ENCODE measurements at places on chromosomes 5 and 9. TPM values are rescaled to one million over a fixed set of nuclear protein-coding genes. Genes with fewer than 3 reads are reported as not detected.

- peak; percentile 92 for DNase-seq
Observed at GRCh38 chr5:40681363-40682153, 1.8 kb downstream of the PTGER4 start.

IGIP gene
- total RNA-seq = 11.6 TPM

AQP7 gene
- 1.5 TPM for total RNA-seq

GRCh38 chr5:74396913-74397622 is 243.5 kb downstream of the ENC1 start:
- DNase-seq = no peak

- DNase-seq = no peak
Observed at GRCh38 chr9:91783411-91783810, 166.6 kb downstream of the ROR2 start.

- no peak for DNase-seq
Observed at GRCh38 chr5:39058178-39058921, 15.8 kb downstream of the RICTOR start.

EIF4EBP3 gene
- 10.6 TPM for total RNA-seq

GFRA3 gene
- total RNA-seq = 1.9 TPM

- no peak for DNase-seq
Observed at GRCh38 chr9:115524453-115525059, 406.6 kb upstream of the TNC start.

DNA sequence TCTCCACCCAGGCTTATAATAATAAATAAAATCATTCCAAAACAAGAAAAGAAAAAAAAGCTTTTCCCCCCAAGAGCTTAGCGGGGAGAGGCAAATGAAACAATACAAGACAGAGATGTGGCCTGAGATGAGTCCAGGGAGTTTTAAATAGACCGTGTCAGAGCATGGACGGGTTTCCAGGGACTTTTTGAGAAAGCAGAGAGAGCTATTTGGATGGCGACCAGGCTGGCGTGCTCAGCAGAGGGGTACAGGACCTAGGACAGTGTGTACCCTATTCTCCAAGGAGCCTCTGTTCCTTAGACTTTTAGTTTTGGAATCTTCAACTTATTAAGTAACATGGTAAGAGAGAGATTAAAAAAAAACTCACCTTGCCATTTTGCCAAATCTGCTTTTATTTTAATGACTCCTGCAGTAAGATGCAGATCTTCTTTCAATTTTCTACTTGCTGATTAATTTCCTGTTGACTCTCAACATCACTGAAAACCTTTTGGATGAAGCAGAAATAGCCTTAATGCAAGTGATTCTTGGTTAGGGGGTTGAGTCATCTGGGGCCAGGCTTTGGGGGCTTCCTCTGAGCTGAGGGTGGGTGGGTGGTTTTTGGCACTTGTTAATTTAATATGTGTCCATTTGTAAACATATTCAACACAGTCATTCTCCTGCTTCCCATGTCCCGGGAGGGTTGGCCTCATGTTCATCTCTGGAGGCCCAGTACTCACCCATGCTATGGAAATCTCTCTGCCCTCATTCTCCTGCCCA is 49.6 kb upstream of the OSMR start:
- DNase-seq = no peak

REEP2 gene
- 2.5 TPM for total RNA-seq

DNA sequence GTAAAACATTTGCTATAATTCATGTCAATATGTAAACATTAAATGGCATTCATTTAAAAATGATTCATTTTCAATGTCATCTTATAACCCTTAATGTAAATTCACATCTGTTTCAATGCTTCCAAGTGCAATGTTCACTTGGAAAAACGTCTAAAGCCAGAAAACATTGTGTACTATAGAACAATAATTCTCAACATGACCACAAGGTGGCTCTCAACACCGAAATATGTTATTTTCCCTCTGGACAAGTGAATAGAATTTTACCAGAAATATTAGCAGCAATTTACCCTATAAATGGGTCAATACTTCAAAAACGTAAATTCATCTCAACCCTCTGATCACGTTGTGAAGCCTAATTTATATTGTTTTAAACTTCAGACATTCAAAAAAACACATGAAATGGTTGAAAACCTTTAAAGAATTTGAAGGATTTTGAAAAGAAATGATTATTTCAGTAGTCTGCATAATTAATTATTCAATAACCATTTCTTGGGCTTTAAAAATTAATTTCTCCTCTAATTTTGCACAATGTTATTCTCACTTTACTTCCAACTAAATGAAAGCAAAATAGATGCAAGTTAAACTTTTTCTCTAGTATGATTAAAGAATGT is 11.0 kb downstream of the CDH10 start:
- DNase-seq = peak; percentile 43

GRCh38 chr5:56734091-56734694 is 81.2 kb upstream of the MAP3K1 start:
- DNase-seq = no peak

DNA sequence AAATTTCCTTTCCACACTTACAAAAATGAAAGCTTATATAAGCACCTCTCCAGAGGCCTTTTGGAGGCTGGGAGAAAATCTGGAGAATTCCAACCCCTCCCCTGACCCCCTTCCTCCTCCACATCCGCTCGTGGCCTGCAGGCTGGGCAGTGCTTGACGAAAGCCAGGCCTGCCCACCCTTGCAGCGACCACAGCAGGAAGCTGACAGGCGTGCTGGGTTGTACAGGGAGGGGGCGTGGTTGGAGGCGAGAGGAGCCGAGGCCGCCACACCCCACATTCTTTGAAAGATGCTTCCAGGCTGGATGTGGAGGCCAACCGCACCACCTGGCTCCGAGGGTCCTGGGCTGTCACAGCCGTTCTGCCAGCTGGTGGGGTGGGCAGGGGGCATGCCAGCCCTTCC is 47.8 kb upstream of the IER5L start:
- peak; percentile 66 for DNase-seq

- DNase-seq = no peak
Observed at GRCh38 chr5:76099756-76100155, 16.6 kb downstream of the SV2C start.

ANKRD31 gene
- 0.09 TPM for total RNA-seq

PLGRKT gene
- 23.2 TPM for total RNA-seq

RPL7A gene
- 1,706 TPM for total RNA-seq

DNA sequence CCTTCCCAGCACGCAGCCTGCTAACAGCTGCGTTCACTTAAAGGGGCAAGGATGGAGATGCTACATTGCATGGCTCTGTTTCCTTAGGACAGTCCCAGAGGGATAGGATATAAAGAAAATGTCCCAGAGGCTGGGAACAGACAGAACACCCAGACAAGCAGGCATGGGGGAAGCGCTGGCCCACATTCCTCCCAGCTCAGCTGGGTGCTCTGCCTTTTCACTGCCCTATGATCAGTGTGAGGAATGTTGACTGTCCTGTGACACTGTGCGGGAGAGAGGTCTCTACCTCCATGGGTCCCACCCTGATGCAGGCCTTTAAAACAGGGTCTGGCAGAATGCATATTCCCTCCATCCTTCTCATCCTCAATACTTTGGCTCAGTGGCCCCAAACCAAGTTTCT is 459.4 kb upstream of the DMAC1 start:
- no peak for DNase-seq

NPR3 gene
- total RNA-seq = 16.5 TPM

DNA sequence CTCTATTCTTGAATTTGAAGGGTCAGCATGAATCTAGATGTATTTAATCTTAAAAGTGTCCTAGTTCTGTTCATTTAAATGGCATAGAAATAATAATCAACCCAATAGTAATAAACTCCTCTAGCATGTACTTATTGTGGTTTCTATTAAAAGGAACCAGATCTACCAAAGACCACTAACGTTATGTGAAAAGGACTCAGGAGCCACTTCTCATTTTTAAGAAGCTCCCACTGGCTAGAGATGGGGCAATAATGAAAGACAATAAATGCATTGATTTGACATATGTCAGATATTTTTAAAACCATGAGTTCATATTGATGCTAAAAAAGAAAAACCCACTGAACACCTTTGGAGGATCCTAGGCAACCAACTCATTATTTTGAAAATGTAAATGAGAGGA is 191.9 kb downstream of the ATP10B start:
- no peak for DNase-seq

TOR1B gene
- 26.1 TPM for total RNA-seq

GRCh38 chr5:96788112-96788749 is 19.5 kb downstream of the ERAP1 start:
- no peak for DNase-seq

CCNI2 gene
- total RNA-seq = 1.1 TPM

GRCh38 chr5:32683125-32683524 is 28.0 kb upstream of the NPR3 start:
- no peak for DNase-seq

CNTLN gene
- total RNA-seq = 5.2 TPM

DNA sequence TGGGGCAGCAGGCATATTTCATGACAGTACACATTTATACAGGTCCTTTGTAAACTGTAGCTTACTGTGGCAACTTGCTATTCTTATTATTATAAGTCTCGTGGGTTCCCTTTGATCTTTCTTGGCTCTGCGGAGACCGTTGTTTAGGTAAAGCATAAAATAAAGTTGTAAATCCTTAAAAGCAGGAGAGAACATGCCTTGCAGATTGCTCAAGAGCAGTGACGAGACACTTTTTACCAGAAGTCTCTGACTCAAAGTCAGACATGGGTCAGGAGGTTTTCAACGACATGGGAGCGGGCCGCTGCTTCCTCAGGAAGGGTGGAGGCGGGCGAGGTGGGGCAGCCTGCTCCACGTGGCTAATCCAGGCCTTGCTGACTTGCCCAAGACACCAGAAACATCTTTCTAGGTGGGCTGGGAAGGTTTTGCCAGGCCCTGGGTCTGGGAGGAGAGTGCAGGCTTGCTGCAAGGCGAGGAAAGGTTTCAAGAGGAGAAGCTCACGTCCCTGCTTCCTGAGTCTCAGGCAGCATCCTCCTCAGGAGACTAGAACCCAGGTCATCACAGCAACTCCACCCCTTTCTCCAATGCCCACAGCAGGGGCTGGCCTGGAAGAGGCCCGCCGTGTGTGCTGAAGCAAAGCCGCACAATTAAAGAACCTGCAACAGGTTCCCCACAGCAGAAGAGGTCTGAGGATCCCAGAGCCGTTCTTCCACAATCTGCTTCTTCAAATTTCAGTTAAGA is 6.5 kb downstream of the TBC1D2 start:
- peak; percentile 10 for DNase-seq

- no peak for DNase-seq
Observed at GRCh38 chr5:57211039-57211438, 37.2 kb downstream of the GPBP1 start.

DNA sequence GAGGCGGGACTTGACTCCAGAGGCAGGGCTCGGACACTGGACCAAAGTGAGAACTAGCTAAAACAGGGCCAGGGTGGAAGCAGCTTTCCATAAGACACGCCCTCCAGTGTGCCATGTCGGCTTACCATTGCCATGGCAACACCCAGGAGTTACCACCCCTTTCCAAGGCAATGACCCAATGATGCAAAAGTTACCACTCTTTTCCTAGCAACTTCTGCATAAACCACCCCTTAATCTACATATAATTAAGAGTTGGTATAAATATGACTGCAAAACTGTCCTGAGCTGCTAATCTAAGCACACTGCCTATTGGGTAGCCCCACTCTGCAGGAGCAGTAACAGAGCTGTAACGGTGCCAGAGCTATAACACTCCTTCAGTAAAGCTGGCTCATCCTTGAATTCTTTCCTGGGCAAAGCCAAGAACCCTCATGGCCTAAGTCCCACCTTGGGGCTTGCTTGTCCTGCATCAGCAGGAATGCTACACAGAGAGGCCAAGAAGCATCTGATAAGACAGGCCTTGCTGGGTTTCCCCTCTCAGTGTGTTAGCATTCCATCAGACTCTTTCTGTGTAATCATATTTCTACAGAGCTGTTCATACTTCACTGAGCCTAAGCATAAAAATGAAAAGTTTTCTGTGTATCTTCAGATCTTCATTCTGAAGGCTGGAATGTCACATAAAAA is 262.7 kb upstream of the KLF9 start:
- DNase-seq = no peak

ADAMTSL2 gene
- total RNA-seq = 18.5 TPM

PAIP2 gene
- 66.8 TPM for total RNA-seq

- no peak for DNase-seq
Observed at GRCh38 chr5:137997726-137998213, 35.1 kb downstream of the FAM13B start.

MARCOL gene
- not detected for total RNA-seq

IL13 gene
- not detected for total RNA-seq

GRCh38 chr5:121851643-121852574 is at the start of gene FTMT:
TSS of gene FTMT (plus strand) at chr5:121851882. CDS start at chr5:121851964, 82 bp downstream.
- peak; percentile 72 for DNase-seq

DNA sequence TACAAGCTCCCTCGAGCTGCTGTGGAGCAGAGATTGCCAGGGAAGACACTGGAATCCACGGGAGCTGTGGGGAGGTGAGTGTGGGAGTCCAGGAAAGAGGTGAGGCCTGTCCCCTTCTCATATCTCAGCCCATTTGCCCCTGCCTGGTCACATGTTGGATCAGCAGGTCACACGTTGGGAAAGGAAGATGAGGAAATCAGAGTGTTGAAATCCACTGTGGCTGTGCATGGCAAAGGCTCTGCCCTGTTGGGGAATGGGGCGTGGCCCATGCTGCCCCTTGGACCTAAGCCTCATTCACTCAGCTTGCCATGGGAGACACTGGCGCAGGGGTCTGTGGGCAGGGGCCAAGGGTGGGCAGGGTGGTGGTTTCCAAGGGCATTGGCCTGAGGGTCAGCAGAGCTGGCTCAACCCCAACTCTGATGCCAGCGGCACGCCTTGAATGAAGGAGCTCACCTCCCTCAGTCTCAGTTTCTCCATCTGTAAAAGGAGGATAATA is 85.4 kb upstream of the CPEB4 start:
- DNase-seq = no peak

PPP2R2B gene
- 0.70 TPM for total RNA-seq

DNA sequence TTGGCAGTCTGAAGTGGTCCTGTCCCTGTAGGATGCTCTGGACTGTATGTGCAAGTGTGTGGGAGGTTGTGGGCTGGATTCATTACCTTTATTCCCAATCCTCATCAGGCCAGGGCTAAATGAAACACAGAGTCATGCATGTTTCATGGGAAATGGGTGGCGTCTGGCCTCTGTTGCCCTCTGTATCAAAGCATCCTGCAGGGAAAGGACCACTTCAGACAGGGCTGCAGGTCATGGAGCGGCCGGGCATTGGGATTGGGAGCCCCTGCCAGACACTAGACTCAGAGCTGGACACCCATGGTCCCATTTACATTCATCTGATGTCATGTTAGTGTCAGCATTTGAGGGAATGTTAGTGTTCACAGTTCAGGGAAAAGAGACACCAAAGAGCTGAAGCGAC is 53.8 kb downstream of the UBE2QL1 start:
- no peak for DNase-seq

DNA sequence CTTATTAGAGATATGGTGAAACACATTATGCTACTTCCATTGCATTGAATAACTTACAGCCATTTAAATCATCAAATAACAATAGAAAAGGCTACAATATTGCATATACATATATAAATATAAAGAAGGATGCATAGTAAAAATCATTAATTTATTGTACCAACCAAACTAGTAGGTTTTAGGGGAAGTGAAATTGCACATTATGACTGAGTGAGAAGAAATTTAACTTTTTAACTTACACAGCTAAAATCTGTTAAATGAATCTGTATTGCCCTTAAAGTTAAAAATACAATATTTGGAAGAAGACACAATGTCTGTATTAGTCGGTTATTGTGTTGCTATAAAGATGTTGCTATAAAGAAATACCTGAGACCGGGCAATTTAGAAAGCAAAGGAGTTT is 2073.7 kb upstream of the ACO1 start:
- no peak for DNase-seq

TAF11L2 gene
- total RNA-seq = not detected

SH3TC2 gene
- 1.0 TPM for total RNA-seq

Data from left lung (tissue), 14 donors.